ENCODE measurements at places on chromosomes 3 and 15. TPM values are rescaled to one million over a fixed set of nuclear protein-coding genes. Genes with fewer than 3 reads are reported as not detected.

The NME9 gene
- not detected for total RNA-seq

The OR4F6 gene
- not detected for total RNA-seq

The SAMMSON gene
- total RNA-seq, result not detected

The MORC1 gene
- total RNA-seq, result not detected

The AQP9 gene
- total RNA-seq, result not detected

The SPSB4 gene
- not detected for total RNA-seq

GRCh38 chr3:62843508-62843907, 31.7 kb downstream of the CADPS start:
- H3K4me1 ChIP-seq, result no peaks in the 10 kb centered on the region
- DNase-seq, result no peak
- H3K36me3 ChIP-seq, result no peaks in the 10 kb centered on the region
- no peak overlapping the region for H3K27ac ChIP-seq
- H3K4me3 ChIP-seq, result no peak overlapping the region

GRCh38 chr15:62348623-62349022, 183.5 kb upstream of the C2CD4B start:
- no peaks in the 10 kb centered on the region for H3K27me3 ChIP-seq
- peaks cover 18% of the 10 kb centered on the region for H3K4me1 ChIP-seq
- H3K36me3 ChIP-seq, result no peaks in the 10 kb centered on the region
- H3K4me3 ChIP-seq, result no peak overlapping the region
- H3K27ac ChIP-seq, result no peak overlapping the region
- DNase-seq, result no peak

DNA sequence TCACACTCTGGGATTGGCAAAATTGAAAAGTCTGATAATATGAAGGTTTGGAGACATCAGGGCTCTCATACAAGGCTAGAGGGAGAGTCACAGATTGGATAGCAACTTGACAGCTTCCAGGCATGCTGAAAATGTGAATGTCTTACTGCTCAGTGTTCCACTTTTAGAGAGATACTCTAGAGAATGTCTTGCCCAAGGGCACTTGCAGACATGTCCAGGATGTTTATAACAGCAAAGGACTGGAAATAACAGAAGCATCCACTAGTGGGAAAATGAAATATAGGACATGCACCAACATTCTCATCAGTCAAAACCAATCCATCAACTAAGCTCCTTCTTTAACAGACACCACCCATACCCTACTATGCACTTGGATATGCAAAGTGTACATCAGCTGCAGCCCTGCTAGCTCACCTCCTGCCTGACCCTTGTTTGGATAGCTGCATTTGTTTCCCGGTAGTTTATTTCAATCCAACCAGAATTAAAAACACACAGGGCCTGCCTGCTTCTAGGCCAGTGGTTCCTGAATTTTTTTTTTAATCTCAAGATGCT, 101.6 kb upstream of the ARHGEF3 start:
- no peak overlapping the region for H3K4me3 ChIP-seq
- H3K4me1 ChIP-seq, result peaks cover 41% of the 10 kb centered on the region
- H3K27ac ChIP-seq, result no peak overlapping the region
- H3K27me3 ChIP-seq, result no peaks in the 10 kb centered on the region
- H3K36me3 ChIP-seq, result peaks cover 27% of the 10 kb centered on the region
- no peak for DNase-seq

GRCh38 chr3:121483290-121483689, 62.5 kb downstream of the POLQ start:
- peaks cover 32% of the 10 kb centered on the region for H3K36me3 ChIP-seq
- H3K27me3 ChIP-seq, result no peaks in the 10 kb centered on the region
- no peak overlapping the region for H3K4me3 ChIP-seq
- no peak for DNase-seq

GRCh38 chr3:57257678-57258077, 30.1 kb downstream of the APPL1 start:
- H3K27me3 ChIP-seq, result no peaks in the 10 kb centered on the region
- no peak for DNase-seq
- H3K4me3 ChIP-seq, result no peak overlapping the region
- H3K27ac ChIP-seq, result no peak overlapping the region
- peaks cover 40% of the 10 kb centered on the region for H3K36me3 ChIP-seq

DNA sequence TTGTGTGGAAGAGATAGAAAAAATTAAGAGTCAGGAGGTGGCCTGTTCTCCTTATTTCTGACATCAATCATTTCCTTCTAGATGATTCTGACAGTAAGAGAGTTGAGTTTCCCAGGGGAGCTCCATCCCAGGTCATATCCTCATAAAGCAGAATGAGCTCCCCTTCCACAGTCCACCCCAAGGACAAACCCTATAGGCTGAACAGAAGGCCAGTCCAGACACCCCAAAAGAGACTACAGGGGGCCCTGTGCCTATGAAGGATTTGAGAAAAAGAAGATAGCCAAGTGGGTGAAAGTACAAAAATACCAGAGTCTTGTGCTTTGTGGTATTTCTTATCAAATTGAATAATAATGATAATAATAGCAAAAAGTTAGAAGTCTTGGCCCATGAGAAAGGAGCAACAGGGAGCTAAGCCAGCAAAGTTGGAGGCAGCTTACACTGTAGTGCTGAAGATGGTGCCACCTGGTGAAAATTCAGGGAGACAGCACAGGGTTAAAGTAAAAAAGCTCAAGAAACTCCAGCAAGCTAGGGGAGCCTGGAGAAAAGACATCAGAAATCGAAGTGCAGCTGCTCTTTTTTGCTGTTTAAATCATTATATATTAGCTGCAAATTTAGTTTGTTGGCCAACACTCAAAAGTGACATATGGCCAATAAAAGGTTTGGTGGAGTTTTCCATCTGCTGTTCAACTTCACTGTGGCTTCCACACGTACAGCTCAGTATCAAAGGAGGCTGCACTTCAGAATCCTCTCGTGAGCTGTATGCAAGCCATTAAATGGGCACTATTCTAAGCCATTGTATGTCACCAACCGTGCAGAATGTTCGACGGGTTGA, 35.8 kb upstream of the SLC24A5 start:
- no peaks in the 10 kb centered on the region for H3K36me3 ChIP-seq
- H3K4me3 ChIP-seq, result no peak overlapping the region
- H3K4me1 ChIP-seq, result no peaks in the 10 kb centered on the region
- no peaks in the 10 kb centered on the region for H3K27me3 ChIP-seq
- no peak overlapping the region for H3K27ac ChIP-seq
- DNase-seq, result no peak

Data from activated CD4-positive, alpha-beta T cell treated with anti-CD3 and anti-CD28 coated beads, Interleukin-2, amount 10 ng/mL, durations not matched to agents 7 days and 5 days (primary cell).